ENCODE measurements at places on chromosomes 1 and 21.

DNA sequence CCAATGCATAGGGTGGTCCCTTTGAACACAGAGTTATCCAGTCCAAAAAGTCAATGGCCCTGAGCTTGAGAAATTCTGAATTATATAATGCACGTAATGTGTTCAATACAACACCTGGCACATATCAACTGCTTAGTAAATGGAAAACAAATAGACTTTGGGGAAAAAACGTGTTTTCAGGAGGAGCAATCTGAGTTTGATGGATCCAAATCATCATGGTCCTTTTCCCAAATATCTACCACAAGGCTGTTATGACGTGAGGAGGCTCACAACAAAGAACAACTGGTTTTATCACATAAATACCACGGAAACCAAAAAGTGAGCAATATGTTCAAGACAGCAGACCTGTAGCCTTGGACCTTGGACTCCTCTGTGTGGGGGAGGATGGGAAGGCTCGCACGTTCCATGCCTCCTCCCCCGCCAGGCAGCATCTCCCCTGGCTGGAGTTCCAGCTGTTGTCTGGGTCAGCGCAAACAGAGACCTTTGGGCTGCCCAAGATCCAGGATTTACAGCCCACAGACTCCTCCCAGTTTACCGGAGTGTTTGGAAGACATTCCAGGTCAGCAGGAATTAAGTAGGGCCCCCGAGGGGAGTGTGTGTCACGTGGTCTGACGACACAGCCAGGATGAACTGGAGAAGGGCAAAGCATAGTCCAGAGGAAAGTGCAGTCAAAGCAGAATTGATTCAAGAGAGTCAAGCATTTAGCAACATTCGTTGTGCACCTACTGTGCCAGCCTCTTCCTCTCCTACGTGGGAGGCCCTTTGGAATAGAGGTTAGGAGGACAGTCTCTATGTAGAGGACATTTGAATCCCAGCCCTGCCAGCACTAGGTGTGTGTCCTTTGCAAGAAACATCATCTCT is 32.2 kb upstream of the MED18 start:
- DNase-seq: peak; percentile 76

- DNase-seq: no peak
Measured at GRCh38 chr1:208535511-208535910, 291.3 kb upstream of the PLXNA2 start.

DNA sequence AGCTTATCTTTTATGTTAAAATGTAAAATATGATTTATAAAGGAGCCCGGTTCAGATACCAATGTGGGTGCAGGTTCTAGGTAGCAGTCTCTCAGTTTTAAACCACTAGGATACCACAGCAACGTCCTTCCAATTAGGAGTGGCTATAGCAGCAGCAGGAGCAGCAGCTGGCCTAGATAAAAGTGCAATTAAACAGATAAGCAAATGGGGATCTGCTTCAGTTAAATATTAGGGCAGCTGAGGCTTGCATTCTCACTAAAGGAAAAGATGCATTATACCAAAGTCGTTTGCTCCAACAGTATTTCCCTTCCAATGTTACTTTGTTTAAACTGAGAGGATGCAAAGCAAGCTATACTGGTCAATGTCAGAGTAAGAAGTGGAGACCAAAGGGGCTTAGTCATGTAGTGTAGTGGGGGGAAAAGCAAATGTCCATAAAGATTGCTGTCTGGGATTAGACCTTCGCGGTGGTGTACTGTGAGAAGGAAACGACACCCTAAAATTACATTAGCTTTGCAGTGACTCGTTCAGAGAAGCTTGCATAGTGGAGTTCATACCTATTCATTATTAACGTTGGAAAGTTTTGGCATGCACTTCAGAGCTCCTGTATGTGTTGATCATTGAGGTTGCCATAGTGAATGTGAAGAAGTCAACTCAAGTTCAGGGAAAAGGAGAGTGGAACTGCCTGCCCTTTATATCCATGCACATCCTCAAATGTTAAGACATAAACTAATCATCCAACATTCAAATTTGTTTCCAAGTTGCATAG is 272.2 kb downstream of the VAV3 start:
- no peak for DNase-seq

GRCh38 chr1:229344139-229344538 is 1.3 kb upstream of the CCSAP start:
- no peak for DNase-seq

DNA sequence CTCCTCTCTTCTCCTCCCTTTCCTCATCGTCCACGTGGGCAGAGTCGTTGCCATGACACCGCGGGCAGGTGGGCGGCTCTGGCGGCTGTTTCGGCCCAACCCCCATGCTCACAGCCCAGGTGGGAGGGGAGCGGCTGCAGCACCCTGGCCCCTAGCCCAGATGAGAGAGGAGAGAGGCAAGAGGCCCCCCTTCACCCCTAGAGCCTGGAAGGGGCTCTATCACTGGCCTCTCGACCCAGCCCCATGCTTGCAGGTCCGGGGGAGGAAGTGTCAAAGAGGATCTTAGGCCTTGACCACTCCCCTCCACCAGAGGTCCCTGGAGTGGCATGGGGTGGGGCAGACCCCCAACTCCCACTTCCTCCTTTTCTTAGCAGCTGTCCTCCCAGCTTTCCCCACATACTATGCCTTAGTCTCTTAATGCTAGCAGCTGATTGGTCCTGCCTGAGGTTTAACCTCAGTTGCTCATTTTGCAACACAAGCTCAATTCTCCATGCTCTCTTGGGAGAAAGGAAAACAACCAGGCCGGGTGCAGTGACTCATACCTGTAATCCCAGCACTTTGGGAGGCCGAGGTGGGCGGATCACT is 10.4 kb downstream of the DLGAP3 start:
- DNase-seq: no peak

- DNase-seq: no peak
Measured at GRCh38 chr21:17726047-17726829, 92.9 kb downstream of the C21orf91 start.

GRCh38 chr1:208951908-208952307 is 631.6 kb upstream of the CAMK1G start:
- no peak for DNase-seq

GRCh38 chr1:50109116-50109515 is 396 bp downstream of the ELAVL4 start:
- DNase-seq: no peak

- DNase-seq: no peak
Measured at GRCh38 chr1:54105080-54105479, 47.7 kb downstream of the CDCP2 start.

GRCh38 chr1:151210830-151211229 is 12.5 kb downstream of the PIP5K1A start:
- no peak for DNase-seq

- DNase-seq: peak; percentile 69
Measured at GRCh38 chr1:15409388-15410222, at the start of gene EFHD2. EFHD2 (plus strand) TSS chr1:15409888; CDS start chr1:15409972, 84 bp downstream.

GRCh38 chr1:241167121-241167630 is 189.8 kb downstream of the RGS7 start:
- DNase-seq: no peak

DNA sequence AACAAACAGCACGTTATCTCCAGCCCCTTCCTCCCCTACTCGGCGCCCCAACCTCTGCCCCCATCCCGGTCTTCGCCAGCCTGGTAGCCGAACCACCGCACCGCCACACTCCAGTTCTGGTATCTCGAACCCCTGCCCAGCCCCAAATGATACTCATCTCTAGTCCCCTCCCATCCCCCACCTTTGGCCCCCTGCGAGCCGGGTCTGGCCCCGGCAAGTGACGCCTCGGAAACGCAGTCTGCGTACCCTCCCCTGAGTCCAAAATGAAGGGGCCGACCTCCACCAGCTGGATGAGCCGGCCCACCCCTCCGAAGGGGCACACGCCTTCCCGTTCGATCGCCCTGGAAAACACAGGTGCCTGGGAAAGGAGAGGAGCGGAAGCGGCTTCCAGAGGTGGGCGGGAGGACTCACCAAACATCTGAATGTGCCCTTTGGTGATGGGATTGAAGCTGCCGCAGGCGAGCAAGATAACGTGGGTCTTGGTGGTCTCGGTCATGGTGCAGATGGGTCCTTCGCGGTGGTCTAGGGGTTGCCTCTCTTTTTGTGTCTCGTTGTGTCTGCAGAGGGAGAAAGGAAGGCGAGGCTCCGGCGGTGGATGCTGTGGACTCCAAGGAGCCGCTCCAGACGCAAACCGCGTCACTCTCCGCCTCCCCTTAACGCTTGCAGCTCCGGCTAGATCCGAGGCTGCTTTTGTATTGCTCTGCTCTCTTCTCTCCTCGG is at the start of gene NMNAT2:
TSS of gene NMNAT2 (minus strand) at position 609 of the 720 bp plus-strand sequence. CDS start at position 496, 113 bp downstream.
- DNase-seq: no peak

- no peak for DNase-seq
Measured at GRCh38 chr1:202645097-202645476, 65.2 kb downstream of the SYT2 start.

Measured in breast epithelium (tissue), 4 donors.